ENCODE measurements at places on chromosomes 1 and 21.
A peak's percentile ranks its signal among the peaks of the same experiment; 100 is the strongest.

DNA sequence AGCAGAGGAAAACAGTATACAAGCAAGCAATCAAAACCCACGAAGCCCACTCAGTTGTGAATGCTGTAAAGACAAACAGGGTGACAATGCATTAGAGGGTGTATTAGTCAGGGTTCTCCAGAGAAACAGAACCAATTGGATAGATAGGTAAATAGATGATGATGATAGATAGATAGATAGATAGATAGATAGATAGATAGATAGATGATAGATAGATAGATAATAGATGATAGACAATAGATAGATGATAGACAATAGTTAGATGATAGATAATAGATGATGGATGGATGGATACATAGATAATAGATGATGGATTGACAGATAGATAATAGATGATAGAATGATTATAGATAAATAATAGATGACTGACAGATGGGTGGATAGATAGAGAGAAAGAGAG is 48.3 kb downstream of the LRRC38 start:
- DNase-seq = no peak

GRCh38 chr1:77545970-77546369 is 136.5 kb downstream of the ZZZ3 start:
- DNase-seq = no peak

- no peak for DNase-seq
Observed at GRCh38 chr1:165485716-165486115, 40.8 kb upstream of the RXRG start.

DNA sequence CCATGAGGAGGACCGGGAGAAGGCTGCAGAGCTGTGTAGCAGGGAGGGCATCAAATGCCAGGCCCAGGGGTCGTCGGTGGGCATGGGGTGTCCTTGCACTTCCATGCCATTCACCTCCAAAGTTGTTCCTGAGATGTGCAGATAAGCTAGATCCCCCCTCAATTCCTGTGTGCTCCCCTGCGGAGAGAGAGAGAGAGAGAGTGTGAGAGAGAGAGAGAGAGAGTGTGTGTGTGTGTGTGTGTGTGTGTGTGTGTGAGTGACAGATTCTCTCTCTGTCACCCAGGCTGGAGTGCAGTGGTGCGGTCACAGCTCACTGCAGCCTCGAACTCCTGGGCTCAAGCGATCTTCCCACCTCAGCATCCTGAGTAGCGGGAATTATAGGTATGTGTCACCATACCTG is 16.4 kb downstream of the SPSB1 start:
- DNase-seq = no peak

GRCh38 chr1:154192476-154192875 is 576 bp upstream of the TPM3 start:
- no peak for DNase-seq

DNA sequence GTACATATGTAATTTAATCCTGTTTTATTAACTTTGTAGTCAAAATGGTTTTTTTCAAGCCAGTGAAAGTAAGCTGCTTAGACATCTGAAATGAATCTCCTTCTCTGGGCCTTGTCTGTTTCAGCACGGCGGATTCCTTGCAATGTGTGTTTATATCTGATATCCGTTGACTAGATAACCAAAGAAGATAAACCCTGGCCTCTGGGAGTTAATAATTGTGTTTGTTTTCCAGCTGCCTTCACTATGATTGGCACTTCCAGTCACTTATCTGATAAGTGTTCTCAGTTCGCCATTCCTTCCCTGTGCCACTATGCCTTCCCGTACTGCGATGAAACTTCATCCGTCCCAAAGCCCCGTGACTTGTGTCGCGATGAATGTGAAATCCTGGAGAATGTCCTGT is 63.5 kb upstream of the UBE2U start:
- DNase-seq = no peak

- DNase-seq = no peak
Observed at GRCh38 chr21:44072111-44072510, 35.1 kb upstream of the PWP2 start.

- peak; percentile 26 for DNase-seq
Observed at GRCh38 chr21:17688912-17689874, 76.5 kb upstream of the BTG3 start.

- DNase-seq = peak; percentile 46
Observed at GRCh38 chr1:23555270-23555985, 3.9 kb downstream of the ID3 start.

GRCh38 chr1:207888652-207889051 is 22.3 kb downstream of the CD34 start:
- no peak for DNase-seq

DNA sequence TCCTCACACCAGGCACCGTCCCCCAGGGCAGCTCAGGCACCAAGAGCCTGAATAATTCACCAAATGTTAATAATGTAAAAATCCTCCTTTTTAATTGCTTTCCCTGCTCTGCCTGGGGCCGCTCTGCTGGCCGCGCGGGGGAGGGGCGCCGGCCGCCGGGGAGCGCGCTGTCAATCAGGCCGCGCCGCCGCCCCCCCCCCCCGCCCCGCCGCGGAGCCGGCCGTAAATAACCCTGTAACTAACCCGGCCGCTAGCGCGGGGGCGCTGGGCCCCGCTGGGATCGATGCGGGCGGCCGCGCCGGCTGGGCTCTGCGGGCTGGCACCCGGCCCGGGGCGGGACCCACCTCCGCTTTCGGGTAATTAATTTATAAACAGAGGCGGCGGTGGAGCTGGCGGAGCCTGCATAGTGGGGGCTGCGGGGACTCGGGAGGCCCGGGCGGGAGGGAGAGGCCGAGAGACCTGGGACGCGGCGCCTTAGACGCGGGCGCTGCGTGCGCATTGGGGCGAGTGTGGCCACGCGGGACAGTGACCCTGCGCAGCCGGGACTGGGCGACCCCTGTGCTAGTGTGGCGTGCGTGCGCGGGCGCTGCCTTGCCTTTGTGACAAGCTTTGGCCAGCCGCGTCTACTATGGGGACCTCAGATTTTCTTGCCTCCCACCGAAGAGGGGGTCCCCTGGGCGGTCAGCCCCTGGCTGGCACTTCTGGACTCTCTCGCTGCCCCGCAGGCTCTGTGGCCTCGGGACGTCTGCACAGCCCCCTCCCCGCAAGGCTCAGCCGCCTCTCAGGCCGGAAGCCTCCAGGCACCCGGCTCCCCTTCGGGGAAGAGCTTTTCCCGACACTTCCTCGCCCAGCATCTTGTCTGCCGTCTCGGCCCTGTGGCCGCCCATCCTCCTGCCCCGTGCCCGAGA is 16.6 kb downstream of the SAMD11 start:
- DNase-seq = no peak

GRCh38 chr1:216430744-216431143 is 7.5 kb upstream of the USH2A start:
- no peak for DNase-seq
